ENCODE measurements at places on chromosomes 3 and 15. TPM values are rescaled to one million over a fixed set of nuclear protein-coding genes. Genes with fewer than 3 reads are reported as not detected.

- H3K4me1 ChIP-seq, result peaks cover 3% of the 10 kb centered on the region
- H3K27ac ChIP-seq, result peak overlapping the region; percentile 70
- DNase-seq, result no peak
- H3K36me3 ChIP-seq, result no peaks in the 10 kb centered on the region
- no peak overlapping the region for H3K4me3 ChIP-seq
- H3K27me3 ChIP-seq, result no peaks in the 10 kb centered on the region
Observed at GRCh38 chr3:143158014-143158988, 38.7 kb downstream of the CHST2 start.

DNA sequence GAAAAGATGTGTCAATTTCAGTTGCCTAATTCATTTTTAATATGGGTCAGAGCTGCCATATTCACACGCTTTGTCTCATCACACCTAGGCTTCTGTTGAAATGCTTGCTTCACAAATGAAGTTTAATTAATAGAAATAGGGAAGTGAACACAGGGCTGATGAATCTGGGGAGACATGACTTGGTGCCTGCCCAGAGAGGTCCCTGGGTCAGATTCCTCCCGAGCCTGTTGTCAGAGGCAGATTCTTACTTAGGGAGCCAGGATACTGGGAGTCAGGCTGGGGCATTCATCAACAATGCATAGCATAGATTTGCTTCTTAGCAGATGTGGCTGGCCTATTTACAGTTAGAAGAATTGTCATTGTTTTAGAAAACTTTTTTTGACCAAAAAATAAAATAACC lies 90.6 kb downstream of the CACNA1D start:
- DNase-seq, result no peak
- H3K4me1 ChIP-seq, result no peaks in the 10 kb centered on the region
- H3K27ac ChIP-seq, result no peak overlapping the region

DNA sequence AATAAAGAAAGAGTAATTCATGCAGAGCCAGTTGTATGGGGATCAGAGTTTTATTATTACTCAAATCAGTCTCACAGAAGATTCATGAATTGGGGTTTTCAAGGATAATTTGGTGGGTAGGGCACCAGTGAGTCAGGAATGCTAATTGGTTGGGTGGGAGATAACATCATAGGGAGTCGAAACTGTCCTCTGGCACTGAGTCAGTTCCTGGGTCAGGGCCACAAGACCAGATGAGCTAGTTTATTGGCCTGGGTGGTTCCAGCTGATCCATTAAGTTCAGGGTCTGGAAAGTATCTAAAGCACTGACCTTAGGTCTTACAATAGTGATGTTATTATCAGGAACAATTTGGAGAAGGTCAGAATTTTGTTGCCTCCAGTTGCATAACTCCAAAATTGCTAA lies 998.6 kb upstream of the EPHA6 start:
- no peaks in the 10 kb centered on the region for H3K36me3 ChIP-seq
- H3K27ac ChIP-seq, result no peak overlapping the region
- no peaks in the 10 kb centered on the region for H3K4me1 ChIP-seq

DNA sequence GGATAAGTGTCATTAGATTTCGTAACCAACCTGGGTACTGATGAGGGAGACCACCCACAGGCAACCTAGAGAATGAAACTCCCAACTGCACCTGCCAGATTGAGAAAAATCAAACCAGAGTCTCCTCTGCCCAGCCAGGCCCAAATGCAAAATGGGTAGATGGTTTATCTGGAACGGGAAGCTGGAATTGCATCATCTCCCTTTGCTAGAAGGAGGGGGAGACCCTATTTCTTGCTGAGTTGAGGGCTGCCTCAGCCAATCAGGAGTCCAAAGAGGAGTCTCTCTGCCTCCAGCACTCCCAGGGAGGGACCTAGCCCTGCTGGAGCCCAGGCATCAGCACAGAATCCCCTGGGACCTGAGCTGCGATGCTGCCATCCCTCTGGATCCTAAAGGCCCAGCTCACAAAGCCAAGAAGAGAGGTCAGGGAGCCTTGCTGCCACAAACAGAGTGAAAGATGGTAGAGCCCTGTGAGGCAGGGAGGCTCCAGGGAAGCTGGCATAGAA lies 8.1 kb downstream of the RMDN3 start:
- peaks cover 84% of the 10 kb centered on the region for H3K36me3 ChIP-seq
- peaks cover 19% of the 10 kb centered on the region for H3K4me1 ChIP-seq
- H3K27me3 ChIP-seq, result no peaks in the 10 kb centered on the region
- no peak overlapping the region for H3K4me3 ChIP-seq

- H3K4me1 ChIP-seq, result peaks cover 11% of the 10 kb centered on the region
- H3K27me3 ChIP-seq, result no peaks in the 10 kb centered on the region
- no peak overlapping the region for H3K27ac ChIP-seq
- no peak for DNase-seq
- H3K36me3 ChIP-seq, result peaks cover 8% of the 10 kb centered on the region
Observed at GRCh38 chr3:15258720-15259119, 52.7 kb downstream of the CAPN7 start.

DNA sequence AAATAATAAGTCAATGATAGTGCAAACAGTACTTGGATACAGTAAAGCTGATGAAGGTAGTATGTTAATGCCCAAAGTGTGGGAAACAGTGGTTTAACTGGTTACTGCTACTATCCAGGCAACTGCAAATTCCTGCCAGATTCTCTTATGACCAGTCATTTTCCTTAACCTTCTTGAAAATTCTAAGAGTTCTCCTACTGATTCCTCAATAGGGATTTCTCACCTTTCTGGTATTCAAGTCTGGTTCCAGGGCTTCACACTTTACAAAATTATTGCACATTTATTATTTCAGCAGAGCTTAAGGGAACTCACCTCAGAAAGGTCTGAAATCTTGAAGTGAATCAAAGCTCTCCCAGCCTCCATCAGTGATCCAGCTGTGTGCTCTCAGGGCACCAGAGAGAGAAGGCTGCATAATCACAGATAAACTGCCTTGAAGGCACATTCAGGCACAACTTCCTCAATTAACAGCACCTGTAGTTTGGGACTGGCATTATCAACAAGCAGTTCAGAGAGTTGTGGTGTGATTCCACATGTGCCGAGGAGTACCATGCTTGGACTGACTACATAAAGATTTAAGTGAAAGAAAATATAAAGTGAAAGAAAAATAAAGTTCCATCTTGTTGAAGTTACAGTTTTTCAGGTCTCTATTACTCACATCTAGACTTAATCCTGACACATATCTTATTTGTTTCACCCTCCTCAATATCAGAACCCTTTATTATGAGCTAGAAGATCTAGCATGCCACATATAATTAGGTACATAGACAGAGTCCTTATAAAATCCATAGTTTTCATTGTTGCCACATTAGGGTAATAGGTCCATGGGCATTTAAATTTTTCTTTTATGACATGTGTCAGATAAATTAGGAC lies 59.5 kb upstream of the TIPARP start:
- H3K27ac ChIP-seq, result no peak overlapping the region
- DNase-seq, result no peak
- H3K27me3 ChIP-seq, result no peaks in the 10 kb centered on the region
- H3K36me3 ChIP-seq, result no peaks in the 10 kb centered on the region
- H3K4me1 ChIP-seq, result no peaks in the 10 kb centered on the region

CCDC39 gene
- total RNA-seq, result 0.86 TPM

TMCO5A gene
- not detected for total RNA-seq

ENTPD3 gene
- total RNA-seq, result 0.38 TPM

- H3K4me1 ChIP-seq, result peaks cover 53% of the 10 kb centered on the region
- H3K27me3 ChIP-seq, result no peaks in the 10 kb centered on the region
- peak overlapping the region; percentile 79 for H3K27ac ChIP-seq
- DNase-seq, result no peak
- no peak overlapping the region for H3K4me3 ChIP-seq
- H3K36me3 ChIP-seq, result no peaks in the 10 kb centered on the region
Observed at GRCh38 chr3:29329986-29330890, 49.4 kb downstream of the RBMS3 start.

Measured in psoas muscle (tissue), 8 donors.